ENCODE measurements at places on chromosomes 1 and 21.

DNA sequence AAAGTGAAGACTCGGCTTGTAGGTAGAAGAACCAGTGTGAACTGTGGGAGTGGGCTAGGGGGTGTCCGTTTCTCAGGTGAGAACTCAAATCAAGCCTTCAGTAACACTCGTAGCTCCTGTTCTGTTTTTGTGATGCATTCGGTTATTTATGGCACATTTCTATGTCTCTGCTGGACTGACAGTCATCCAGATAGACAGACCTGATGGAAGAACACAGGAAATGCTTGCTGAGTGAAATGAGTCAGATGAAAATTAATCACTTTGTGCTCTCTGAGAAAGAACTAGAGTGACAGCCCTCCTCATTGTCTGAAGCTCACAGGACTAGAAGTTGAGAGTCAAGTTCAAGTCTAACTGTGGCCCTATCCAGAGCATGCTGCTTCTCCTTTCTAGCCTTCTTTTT, 360.1 kb upstream of the PLXNA2 start:
- no peak for DNase-seq

- DNase-seq = no peak
Measured at GRCh38 chr1:98364544-98364943, 297.0 kb upstream of the SNX7 start.

DNA sequence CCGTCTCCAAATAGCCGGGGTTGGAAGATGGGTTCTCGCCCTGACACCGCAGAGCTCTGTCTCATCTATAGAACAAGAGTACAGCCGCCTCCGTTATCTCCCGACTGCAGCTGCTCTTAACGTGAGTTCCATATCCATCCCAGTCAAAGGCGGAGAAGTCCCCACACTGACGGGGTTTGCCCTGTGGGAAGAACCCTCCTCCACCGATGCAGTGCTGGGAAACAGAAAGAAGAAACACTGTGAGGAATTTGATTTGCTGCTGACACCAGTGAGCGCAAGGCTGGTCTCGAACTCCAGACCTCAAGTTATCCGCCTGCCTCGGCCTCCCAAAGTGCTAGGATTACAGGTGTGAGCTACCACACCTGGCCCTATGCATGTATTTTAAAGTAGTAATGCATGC, 9.5 kb downstream of the ITLN2 start:
- DNase-seq = no peak

- no peak for DNase-seq
Measured at GRCh38 chr1:171739656-171740055, 2.2 kb downstream of the VAMP4 start.

DNA sequence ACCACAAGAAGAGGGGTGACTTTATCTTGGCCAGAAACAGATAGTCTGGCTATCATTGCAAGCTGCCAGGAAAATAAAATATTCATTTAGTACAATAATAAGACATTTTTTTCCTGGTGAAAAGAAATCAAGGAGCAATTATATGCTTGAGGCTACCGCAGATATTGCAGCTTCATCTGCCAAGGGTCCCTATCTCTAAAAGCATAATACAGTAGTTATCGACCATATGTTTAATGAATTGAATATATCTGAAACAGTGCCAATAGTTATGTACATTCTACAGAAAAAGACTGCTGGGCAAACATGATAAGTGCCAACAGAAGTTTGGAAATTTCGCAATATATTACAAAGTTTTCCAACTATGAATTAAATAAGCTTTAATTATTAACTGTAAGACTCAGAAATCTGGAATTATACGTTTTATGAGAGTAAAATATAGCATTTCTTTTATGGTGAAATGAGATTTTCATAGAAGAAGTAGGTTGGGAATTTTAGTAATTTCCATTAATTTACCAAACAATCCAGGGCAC, 561.1 kb upstream of the ZP4 start:
- no peak for DNase-seq

- no peak for DNase-seq
Measured at GRCh38 chr1:64519901-64520300, 50.0 kb downstream of the CACHD1 start.

GRCh38 chr1:55117941-55118340, 78.6 kb downstream of the PCSK9 start:
- DNase-seq = no peak

GRCh38 chr1:168801032-168801745, 72.2 kb upstream of the DPT start:
- DNase-seq = no peak

DNA sequence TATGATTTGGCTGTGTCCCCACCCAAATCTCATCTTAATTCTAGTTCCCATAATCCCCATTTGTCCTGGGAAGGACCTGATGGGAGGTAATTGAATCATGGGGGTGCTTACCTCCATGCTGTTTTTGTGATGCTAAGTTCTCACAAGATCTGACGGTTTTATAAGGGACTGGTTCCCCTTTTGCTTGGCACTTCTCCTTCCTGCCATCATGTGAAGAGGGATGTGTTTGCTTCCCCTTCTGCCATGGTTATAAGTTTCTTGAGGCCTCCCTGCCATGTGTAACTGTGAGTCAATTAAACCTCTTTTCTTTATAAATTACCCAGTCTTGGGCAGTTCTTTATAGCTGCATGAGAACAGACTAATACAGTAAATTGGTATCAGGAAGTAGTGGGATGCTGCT, 114.1 kb downstream of the ZNF648 start:
- no peak for DNase-seq

- DNase-seq = no peak
Measured at GRCh38 chr1:25537153-25537831, 6.1 kb upstream of the LDLRAP1 start.

DNA sequence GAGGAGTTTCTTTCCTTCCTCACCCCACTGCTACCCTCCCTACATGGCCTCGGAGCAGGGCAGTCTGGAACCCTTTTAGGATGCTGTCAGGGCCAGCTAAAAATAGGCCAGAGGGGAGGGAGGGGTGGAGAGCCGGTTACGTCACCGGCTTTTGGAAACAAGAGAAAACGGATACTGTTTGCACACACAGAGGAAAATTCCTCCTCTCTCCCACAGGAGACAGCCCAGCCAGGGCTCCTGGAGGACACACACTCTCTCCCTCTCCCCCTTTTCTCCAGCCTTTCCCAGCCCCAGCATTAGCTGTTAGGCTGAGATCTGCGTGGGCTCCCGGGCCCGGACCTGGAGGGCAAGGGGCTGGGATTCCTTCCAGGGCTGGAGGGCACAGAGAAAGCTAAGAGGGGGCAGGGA, 20.0 kb upstream of the ALDH4A1 start:
- DNase-seq = no peak

DNA sequence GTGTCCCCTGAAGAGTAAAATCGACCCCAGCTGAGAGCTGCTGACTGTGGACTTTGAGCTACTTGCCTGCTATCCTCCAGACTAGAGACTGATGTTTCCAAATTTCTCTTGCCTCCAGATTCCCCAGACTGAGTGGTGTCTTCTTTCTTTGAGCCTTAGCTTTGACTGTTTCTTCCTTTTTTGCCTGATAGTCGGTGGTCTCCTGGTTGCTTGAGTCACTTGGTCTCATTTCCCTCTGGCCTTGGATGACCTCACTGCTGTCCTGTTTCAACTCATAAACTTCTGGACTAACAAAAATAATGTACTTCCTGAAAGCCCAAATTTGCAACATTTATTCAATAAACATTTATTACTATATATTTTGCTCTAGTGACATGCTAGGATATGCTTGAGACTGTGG, 52.9 kb upstream of the DIPK1A start:
- no peak for DNase-seq

- DNase-seq = no peak
Measured at GRCh38 chr1:66747501-66747900, 4.8 kb upstream of the DYNLT5 start.

DNA sequence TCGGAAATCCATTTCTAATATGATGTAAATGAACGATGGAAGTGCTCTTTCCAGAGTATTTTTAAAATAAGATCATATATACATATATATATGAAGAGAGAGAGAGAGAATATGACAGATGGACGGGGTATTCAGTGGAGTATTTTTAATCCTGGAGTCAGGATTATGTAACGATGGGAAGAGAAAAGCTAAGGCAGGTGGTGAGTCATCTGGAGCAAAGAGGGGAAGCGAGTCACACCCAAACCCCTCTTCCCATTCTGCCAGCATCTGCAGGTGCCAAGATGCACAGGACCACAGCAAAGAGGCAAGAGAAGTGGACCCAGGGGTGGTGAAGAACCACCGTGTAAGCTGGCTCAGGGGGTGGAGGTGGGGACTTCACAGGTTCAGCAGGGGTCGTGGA, 102.7 kb upstream of the GRIK3 start:
- no peak for DNase-seq

DNA sequence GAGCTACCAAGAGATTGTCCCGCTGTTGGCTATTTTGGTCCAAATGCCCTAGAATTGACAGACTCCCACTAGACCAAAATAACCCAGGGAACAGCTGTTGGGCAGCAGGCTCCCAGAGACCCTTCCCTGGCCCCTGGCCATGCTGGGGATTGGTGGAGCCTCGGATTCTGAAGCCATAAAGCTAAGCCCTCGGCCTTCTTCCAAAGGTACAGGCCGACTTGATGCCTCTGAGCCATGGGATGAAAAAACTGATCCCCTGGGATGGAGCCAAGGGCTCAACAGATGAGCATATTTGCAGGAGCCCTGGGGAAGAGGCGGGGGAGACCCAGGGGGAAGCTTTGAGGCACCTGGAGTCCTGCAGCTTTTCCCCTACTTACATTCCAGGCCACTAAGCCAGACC, 1.0 kb upstream of the LRRC38 start:
- DNase-seq = no peak

- no peak for DNase-seq
Measured at GRCh38 chr1:19532519-19532918, 47.2 kb upstream of the CAPZB start.

DNA sequence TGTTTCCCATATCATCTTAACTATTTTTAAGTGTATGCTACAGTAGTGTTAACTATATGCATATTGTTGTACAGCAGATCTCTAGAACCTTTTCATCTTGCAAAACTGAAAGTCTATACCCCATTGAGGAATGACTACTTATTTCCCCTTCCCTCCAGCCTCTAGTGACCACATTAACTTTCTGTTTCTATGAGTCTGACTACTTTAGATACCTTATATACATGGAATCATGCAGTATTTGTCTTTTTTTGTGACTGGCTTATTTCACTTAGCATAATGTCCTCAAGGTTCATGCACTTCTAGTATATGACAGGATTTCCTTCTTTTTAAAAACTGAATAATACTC, 96.5 kb upstream of the BTG3 start:
- DNase-seq = no peak

DNA sequence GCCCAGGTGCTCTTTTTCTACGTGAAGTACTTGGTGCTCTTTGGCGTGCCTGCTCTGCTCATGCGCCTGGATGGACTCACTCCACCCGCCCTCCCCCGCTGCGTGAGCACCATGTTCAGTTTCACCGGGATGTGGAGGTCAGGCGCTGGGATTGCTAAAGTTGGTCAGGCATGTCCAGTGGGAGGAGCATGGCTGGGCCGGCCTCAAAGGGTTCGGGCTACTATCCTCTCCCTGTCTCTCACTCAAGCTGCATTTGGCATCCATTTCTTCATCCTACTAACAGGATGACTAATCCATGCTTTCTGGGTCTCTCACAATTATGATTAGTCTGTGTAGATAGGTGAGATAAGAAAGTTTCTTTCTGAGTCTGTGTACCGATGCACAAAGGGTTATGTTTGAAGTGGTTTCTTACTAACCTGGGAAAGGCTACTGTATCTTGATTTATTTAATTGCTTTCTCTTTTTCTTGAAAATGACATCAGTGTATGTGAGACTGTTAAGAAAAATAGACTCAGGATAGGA, 135.9 kb downstream of the HHAT start:
- DNase-seq = no peak

DNA sequence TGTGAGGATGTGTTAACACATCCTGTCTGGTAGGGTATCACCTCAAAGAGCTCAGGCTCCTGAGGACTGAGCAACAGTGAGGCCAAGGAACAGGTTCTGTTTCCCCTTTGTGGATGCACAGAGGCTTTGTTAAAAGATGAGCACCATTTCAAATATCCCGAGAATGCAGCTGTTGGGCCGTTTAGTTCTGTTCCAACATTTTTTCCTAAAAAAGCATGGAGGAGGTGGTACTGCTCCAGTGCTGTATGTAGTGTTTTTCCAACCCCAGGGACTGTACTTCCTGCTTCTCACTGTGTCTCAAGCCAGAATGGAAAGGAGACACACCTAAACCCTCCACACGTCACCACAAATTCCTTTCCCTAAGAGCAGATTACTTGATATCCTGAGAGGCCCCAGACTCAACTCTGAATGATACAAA, 53.8 kb upstream of the BCL10 start:
- DNase-seq = no peak

- no peak for DNase-seq
Measured at GRCh38 chr1:1567152-1567875, 7.3 kb downstream of the SSU72 start.
